ENCODE measurements at places on chromosomes 2 and 18.

GRCh38 chr2:31802711-31803110 lies 208.1 kb downstream of the MEMO1 start:
- DNase-seq, result no peak

DNA sequence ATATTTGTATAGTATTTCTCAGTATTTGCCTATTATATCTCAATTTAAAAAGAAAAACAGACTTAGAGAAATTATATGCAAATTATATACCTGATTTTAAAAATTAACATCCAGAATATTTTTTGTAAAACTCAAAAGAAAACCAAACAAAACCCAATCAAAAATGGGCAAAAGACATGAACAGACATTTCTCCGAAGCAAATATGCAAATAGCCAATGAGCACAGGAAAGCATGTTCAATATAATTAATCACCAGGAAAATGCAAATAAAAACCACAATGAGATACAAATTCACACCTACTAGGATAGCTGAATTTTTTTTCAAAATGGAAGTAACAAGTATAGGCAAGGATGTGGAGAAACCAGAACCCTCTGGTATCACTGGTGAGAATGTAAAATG lies 108.0 kb downstream of the USP34 start:
- DNase-seq, result no peak

DNA sequence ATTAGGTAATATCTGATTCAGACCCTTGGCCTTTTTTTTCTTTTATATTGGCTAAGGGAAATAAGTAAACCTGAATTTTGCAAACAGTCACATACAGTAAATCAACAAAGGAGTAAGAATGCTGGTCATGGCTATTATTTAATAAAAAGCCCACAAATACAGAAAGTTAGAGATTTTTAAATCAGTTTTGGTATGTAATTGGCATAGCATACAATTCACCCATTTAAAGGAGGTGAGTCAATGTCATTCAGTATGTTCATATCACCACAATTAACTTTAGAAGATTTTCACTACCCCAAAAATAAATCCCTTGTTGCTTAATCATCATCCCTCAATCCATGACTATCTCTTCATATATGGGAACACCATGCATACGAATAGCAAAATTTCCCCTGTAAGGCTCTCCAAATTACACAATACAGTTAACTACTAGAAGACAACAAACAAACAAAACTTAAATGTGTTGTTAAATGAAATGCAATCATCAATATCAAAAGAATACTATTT lies 45.9 kb upstream of the NYAP2 start:
- DNase-seq, result no peak

DNA sequence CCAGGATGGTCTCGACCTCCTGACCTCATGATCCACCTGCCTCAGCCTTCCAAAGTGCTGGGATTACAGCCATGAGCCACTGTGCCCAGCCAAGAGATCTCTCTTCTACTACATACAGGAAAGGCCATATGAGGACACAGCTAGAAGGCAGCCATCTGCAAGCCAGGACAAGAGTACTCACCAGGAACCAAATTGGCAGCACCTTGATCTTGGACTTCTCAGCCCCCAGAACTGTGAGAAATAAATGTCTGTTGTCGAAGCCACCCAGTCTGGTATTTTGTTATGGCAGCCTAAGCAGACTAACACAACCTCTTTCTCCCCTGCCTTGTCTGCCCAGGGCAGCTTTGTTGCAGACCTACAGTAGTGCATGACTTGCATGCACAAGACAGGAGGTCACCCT lies 211.3 kb upstream of the HAAO start:
- no peak for DNase-seq

GRCh38 chr18:79897940-79898625 lies 53.4 kb downstream of the SLC66A2 start:
- DNase-seq, result no peak

DNA sequence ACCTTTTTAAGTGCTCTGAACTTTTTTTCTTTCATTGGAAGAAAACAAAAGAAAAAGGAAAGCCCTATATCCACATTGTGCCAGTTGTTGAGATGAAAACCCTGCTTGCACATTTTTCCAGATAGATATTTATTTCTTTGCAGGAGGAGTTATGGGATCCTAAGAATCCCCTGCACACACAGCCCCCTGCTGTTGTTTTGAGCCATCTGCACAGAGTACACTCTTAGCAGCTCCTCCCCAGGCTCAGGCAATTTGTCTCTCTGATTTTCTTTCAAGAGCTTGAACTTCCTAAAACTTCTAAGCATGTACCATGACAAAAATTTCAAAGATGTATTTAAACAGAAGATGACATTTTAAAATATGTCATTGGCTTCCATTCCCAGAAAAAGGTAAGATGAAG lies 436.9 kb downstream of the METTL4 start:
- no peak for DNase-seq

- no peak for DNase-seq
These were observed 24.2 kb downstream of the ITM2C start for GRCh38 chr2:230888824-230889400.

- no peak for DNase-seq
These were observed 125.3 kb downstream of the C2orf74 start for GRCh38 chr2:61287254-61287653.

DNA sequence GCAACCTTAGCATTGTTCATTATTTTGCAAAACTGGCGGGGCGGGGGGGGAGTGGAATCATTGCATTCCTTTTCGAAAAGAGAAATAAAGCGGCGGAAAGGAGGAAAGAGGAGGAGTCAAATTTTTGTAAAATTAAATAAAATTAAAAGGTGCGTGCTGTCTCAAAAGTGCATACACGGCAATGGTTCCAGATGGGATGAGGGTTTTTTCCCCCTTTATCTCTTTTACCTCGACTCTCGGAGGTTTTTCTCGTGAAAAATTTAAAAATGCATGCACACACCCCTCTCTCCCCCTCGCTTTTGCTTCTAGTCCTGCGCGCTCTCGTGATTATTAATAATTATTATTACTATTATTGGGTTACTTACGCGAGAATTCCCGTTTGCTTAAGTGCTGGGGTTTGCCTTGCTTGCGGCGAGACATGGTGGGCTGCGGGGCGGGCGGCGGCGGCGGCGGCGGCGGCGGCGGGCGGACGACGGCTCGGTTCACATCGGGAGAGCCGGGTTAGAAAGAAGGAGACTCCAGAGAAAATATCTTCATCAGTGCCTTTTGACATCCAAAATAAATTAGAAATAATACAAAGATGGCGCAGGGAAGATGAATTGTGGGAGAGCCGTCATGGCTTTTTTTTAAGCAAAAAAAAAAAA lies 481 bp downstream of the BCL11A start:
- DNase-seq, result no peak

DNA sequence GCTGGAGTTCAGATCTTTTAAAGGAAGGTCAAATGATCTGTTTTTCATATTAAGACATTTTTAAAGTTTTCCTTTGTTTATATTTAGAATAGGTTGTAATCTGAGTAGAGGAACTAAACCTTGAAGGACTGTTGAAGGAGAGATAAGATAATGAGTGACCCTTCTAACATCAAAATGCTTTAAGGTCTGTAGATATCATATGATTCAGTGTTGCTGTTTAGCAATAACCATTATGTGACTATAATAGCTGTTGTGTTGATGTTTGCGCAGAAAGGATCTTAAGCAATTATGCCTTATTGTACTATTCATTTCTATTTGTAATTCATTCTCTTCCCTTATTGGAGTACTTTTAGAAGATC lies 60.0 kb downstream of the SLC16A14 start:
- no peak for DNase-seq

- no peak for DNase-seq
These were observed 57.8 kb upstream of the HS6ST1 start for GRCh38 chr2:128376241-128377041.

GRCh38 chr2:104289651-104290565 lies 564.0 kb upstream of the POU3F3 start:
- no peak for DNase-seq

- no peak for DNase-seq
These were observed 439.7 kb upstream of the TNP1 start for GRCh38 chr2:217299590-217299989.

- no peak for DNase-seq
These were observed 278.0 kb downstream of the KCNS3 start for GRCh38 chr2:18156421-18156820.

- no peak for DNase-seq
These were observed 225.3 kb upstream of the THUMPD2 start for GRCh38 chr2:40004336-40004735.

- DNase-seq, result no peak
These were observed 25.5 kb downstream of the RBM44 start for GRCh38 chr2:237824085-237824484.

DNA sequence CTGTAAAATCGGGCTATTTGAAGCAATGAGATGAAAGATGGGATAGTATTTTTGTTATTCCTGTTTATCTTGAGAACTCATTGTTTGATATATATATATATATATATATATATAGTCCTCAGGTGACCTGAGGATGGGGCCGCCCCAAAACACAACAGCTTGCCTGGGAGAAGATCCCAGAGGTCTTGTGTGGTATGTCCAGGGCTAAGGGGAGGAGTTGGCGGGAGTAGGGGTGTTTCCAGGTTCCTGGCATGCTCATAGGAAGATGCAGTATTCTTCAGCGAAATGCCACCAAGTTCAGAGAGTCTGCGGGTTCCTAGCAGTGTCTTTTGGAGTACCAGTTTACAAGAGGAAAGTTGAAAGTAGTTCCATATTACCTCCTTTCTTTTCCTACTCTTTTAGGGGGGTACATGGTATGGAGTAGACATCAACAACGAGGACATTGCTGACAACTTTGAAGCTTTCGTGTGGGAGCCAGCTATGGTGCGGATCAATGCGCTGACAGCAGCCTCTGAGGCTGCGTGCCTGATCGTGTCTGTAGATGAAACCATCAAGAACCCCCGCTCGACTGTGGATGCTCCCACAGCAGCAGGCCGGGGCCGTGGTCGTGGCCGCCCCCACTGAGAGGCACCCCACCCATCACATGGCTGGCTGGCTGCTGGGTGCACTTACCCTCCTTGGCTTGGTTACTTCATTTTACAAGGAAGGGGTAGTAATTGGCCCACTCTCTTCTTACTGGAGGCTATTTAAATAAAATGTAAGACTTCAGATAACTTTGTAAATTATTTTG lies 18.3 kb downstream of the CCT7 start:
- no peak for DNase-seq

GRCh38 chr2:20617081-20617575 lies 33.8 kb downstream of the HS1BP3 start:
- no peak for DNase-seq

Data from NCI-H226 (cell line).